ENCODE measurements at places on chromosomes 16 and 17. TPM values are rescaled to one million over a fixed set of nuclear protein-coding genes. Genes with fewer than 3 reads are reported as not detected.

The PSMD11 gene
- total RNA-seq = 105 TPM

The FAM20A gene
- total RNA-seq = not detected

DNA sequence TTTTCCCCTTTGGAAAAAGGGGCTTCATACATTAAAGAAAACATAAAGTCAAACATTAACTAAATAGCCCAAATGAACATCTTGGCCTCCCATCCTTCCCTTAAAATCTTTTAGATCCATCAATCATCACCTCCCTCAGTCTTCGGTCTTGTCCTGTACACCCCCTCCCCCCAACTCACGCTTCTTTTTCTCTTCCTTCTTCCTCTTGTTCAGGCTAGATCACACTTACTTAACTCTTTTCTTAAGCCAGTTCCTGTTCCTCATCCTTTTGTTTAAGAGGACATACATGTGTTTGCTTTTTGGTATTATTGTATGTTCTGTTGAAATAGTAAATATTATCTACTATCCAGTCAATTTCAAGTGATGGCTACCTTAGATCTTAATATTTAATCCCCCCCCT, 5.5 kb downstream of the MFSD6L start:
- no peak for DNase-seq

The BCL6B gene
- 0.80 TPM for total RNA-seq

The KRTAP4-1 gene
- total RNA-seq = not detected

DNA sequence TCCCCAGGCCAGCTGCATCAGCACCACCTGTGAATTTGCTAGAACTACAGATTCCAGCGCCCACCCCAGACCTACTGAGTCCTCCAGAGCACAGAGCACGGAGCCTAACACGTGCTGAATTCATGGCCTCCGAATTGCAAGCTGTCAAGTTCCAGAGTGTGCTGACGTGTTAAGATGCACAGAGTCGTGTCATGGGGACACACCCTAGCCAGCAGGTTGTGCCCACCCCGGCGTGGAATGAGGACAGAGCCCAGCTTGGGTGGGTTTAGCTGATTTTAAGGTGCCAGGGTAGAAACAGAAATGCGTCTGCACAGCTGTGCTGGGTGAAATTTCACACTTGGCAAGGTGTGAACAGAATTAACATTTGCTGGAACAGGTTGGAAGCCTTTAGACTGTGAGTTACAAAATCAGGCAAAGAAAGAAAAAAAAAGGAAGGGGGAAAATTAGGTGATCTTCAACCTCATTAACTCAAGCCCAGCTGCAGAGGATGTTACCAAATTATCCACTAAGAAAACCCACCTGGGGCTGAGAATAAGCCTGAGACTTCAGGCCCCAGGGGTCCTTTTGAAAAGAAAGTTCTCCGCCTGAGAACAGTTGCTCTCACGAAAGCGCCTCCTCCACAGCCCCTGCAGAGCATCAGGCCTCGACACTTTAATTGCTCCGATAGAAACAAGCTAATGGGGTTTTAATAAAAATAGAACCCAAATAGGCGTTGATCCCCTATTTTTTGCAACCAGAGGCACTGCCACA, 27.1 kb downstream of the GINS3 start:
- DNase-seq = no peak

The PARD6A gene
- total RNA-seq = 14.0 TPM

The PROCA1 gene
- total RNA-seq = 7.4 TPM

- DNase-seq = no peak
Measured at GRCh38 chr17:63390090-63390489, 56.0 kb downstream of the CYB561 start.

GRCh38 chr17:44751331-44751730, 7.5 kb upstream of the ADAM11 start:
- no peak for DNase-seq

The QPRT gene
- total RNA-seq = 9.3 TPM

- peak; percentile 13 for DNase-seq
Measured at GRCh38 chr16:67027046-67027445, 1.9 kb upstream of the CBFB start.

DNA sequence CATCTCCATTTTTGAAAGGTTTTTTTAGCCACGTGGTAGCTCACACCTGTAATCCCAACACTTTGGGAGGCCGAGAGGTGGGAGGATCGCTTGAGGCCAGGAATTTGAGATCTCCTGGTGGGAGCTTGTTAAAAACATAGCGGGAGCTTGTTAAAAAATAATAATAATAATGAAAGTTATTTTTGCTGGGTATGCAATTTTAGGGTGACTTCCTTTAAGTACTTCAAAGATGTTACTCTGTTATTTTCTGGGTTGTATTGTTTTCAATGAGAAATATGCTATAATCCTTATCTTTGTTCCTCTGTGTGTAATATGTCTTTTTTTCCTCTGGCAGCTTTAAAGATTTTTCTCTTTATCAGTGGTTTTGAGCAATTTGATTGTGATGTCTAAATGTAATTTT, 48.1 kb downstream of the NLK start:
- DNase-seq = no peak

DNA sequence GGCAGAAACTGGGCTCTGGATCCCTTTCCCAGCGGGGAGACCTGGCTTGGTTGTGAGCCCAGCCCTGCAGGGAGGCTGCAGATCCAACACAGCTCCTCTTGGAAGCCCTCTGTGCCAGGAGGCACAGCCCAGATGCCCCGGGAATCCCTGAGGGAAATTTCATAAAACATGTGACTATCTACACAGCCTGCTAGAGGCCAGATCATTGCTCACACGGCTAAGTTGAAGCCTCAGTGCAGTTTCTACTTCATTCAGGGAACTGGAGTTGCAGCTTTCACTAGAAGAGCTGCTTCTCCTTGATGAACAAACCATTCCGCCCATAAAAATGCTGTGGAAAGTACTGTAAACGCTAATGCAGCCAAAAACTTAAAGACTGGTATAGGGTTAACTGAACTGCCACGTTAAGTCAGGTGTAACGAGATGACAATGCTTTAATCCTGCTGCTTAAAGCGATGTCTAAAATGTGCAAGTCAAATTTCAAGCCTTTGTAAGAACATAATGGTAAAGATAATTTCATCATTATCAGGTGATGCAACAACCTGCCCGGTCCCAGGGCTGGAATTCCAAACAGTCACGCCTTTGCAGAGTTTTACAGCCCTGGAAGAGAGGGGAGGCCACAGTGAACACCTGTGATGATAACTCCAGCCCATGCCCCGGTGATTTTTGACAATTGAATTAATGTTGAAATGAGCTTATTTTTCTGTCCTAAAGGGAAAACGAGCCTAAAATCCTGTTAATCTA, 172.5 kb downstream of the ZFHX3 start:
- no peak for DNase-seq

GRCh38 chr17:42781639-42782165, 1.3 kb downstream of the WNK4 start:
- no peak for DNase-seq

- DNase-seq = peak; percentile 63
Measured at GRCh38 chr17:47703191-47703591, 9.2 kb downstream of the TBKBP1 start.

DNA sequence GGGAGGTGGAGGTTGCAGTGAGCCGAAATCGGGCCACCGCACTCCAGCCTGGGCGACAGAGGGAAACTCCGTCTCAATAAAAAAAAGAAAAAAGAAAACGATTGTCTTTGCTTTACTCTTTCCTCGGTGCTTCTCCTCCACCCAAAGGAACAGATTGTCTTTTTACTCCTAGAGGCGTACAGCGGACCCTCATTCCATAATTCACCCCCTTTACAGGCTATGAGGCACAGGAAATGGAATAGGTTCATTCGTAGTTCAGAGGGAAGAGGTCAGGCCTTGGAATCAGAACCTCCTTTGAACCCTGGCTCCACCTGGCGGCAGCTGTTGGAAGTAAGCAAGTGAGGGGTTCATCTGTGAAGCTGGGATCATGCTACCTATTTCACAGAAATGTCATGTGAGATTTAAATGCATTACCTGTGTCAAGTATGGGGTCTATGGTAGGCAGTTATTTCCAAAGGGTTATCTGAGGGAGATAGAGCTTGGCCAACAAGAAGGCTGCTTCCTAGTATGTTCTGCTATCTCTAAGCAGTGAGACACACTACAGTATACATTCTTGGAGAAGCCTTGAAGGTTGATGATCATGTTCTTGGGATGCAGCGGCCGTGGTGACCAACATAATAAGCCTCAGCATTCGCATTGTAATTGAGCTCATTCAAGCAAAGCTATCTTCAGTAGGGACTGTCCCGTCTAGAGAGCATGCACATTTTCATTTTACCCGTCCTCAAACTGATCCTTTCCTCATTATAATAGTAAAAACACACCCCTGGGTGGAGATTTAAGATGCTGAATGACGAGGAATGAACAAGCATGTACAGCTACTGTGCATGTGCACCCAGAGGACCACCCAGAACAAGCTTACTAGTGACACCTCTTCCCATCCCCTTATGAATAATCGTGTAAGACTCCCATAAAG, 18.7 kb upstream of the ZNF689 start:
- peak; percentile 90 for DNase-seq

DNA sequence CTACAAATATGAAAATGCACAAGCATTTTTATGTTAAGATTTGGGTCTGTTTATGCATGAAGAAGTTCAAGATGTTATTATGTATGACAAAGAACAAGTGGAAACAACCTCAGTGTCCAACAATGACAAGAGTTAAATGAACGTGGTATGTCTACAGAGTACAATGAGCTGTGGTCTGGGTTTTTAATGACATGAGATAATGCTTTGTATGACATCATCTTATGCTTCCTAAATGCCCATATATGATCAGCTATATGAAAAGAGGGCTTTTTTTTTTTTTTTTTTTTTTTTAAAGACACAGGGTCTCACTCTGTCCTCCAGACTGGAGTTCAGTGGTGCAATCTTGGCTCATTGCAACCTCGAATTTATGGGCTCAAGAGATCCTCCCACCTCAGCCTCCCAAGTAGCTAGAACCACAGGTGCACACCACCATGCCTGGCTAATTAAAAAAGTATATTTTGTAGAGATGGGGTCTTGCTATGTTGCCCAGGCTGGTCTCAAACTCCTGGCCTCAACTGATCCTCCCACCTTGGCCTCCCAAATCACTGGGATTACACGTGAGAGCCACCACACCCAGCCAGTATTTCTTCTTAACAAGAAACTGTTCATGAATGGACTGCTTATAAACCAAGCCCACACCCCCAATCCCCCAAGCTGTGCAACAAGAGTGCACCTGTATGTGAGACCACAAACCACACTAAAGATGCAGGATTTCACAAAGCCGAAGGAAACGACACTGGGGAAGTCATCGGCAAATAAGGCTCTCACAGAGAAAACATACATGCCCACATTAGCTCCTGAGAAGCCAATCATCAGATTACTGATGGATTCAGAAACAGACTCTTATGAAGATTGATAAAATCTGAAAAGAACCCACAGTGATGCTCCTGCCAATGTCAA, 114.5 kb downstream of the CPPED1 start:
- no peak for DNase-seq

DNA sequence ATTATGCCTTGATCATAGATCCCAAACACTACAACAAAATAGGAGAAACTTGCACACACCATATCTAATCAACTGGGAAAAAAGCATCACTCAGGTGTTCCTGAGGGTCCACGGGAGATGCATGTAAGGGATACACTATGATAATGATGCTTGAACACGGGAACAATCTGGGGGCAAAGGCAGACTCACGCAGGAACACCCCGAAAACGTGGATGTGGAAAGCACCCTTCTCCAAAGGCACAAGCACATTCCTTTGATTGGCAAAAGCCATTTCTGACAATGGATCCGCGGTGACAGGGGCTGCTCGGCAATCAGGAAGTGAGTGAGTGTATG, 1.3 kb downstream of the ZNF652 start:
- DNase-seq = no peak

The KRTAP2-2 gene
- not detected for total RNA-seq

DNA sequence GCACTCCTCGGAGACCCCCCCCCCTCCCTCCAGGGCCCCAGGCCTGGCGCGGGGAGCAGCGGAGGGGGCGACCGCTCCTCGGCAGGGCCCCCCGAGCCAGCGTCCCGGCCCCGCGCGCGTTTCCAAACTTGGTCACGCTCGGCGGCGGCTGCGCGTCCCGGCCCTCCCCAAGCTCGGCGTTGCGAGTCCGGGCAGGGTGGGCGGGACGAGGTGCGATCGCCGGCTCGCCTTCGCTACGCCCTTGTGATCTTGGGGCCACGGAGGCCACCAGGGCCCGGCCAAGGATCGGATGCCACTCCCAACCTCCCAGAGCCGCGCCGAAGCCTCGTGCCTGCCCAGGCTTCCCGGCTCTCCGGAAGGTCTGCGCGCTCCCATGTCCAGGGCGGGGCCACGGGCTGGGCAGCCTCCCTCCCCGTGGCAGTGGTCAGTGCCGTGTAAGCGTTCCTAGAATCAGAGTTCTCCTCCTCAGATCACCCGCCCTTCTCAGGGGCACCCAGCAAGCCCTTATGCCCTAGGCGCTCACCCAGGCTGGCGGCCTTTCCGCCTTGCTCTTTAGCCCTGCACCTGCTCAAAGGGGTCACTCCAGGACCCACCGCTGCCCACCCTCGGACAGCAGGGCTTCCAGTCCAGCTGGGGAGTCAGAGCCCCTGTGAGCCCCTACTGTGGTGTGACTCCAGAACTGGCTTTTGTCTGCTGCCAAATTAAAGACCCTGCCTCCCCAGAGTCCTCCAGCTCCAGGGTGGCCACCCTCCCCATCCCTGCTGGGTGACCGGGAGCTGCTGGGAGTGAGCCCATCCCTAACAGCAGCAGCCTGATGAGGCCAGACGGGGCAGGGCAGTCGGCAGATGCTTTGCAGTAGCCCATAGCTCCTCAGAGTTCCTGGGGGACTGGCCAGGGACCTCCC, 12.2 kb upstream of the MRPS23 start:
- no peak for DNase-seq

DNA sequence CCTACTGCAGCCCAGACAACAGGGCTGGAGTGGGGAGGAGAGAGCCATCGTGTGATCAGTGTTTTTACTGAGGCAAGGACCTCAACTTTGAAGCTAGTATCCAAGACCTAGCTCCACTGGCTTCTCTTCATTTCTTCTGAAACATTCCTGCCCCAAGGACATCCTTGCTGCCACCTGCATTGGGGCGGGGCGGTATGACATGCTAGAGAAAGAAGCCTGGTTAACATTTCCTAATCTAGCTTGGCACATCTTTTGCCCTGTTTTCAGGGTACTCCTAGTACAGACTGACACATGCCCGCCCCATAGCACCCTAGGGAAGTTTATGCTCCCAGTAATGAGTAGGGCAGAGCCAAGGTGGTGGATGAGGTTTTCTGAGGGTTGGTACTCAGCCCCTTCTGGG, 17.8 kb upstream of the ANKRD40CL start:
- no peak for DNase-seq

The SLFN14 gene
- not detected for total RNA-seq

The CES4A gene
- 37.8 TPM for total RNA-seq

DNA sequence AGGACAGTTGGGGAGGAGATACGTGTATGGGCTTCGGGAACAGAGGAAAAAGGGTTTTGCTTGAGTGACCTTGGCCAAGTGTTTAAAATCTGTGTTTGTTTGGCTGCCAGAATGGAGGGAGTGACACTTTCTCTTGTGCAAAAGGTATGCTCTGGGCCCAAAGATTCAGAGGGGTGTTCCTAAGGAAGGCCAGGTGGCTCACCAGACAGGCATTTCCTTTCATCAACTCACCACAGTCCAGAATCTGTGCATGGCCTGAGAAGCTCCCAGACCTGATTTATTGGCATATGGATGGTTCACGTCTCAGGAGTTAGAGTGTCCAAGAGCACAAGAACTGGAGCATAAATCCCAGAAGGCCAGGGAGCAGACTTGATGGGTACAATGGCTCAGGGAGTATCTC, 53.4 kb upstream of the NLK start:
- no peak for DNase-seq

All from activated CD4-positive, alpha-beta memory T cell treated with anti-CD3 and anti-CD28 coated beads, Interleukin-2, amount 10 ng/mL, durations not matched to agents 7 days and 5 days (primary cell).